ENCODE measurements at places on chromosomes 5 and 9. TPM values are rescaled to one million over a fixed set of nuclear protein-coding genes. Genes with fewer than 3 reads are reported as not detected.

- no peak for DNase-seq
Observed at GRCh38 chr9:77632652-77633051, 15.5 kb downstream of the GNA14 start.

DNA sequence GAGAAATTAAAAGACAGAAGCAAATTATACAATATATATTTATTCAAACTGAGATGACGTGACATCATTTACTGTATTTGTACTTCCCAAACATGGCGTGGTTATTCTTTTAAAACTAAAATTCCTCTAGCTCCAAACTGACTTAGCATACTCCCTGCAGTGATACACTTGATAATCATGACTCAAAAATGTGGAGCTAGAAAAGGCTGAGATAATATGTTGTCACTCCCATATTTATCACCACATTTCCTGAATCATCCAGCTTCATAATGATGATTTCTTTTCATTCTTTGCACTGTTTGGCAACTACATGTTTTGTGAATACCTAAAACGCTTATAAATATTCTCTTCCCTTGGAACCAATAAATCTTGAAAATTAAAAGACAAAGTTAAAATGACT lies 341.0 kb downstream of the EBF1 start:
- no peak for DNase-seq

DNA sequence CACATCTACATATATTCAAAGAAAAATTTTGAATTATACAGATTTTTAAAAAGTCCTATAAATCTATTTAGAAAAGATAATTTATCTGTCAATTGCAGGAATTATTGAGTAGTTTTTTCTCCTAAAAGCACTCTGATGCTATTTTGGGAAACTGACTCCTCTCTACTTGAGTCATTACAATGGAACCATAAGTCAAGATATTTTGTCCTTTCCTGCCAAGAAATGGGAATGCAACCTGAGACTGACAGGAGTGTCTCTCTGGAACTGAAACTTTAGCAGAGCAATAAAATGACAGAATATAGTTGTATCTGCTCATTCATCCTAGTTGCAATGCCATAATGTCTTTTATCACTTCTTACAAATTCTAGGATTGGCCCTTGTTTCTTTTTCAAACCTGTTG lies 48.6 kb downstream of the CARTPT start:
- DNase-seq = no peak

DNA sequence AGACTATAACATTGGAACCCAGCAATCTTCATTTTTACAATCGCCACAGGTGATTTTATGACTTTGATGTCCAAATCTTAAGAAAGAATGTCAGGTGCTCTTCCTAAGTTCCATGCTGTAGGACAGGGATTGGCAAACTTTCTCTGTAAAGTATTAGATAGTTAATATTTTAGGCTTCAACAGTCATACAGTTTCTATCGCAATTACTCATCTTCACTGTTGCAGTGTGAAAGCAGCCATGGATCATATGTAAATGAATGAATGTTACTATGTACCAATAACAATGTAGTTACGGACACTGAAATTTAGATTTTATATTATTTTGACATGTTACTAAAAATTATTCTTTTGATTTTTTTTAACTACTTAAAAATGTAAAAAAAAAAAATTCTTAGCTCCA lies 169.7 kb downstream of the DTWD2 start:
- no peak for DNase-seq

DNA sequence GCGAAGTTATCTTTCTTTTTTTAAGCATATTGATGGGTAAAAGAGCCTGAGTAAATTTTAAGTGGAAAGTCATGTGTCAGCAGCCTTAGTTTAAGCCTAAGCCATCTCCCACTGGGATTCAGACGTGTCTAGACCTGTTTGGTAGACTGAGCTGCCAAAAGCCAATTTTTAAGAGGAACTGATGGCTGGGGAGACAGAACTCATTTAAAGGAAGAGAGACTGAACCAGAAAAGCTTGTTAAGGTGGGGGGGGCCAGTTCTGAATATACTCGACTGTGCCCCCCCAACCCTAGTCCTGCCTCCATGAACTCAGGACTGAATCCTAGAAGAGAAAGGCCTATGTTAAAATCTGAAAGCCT lies 58.3 kb upstream of the PLPP1 start:
- no peak for DNase-seq

GRCh38 chr9:136171009-136171800 lies 33.7 kb downstream of the LHX3 start:
- peak; percentile 25 for DNase-seq

DNA sequence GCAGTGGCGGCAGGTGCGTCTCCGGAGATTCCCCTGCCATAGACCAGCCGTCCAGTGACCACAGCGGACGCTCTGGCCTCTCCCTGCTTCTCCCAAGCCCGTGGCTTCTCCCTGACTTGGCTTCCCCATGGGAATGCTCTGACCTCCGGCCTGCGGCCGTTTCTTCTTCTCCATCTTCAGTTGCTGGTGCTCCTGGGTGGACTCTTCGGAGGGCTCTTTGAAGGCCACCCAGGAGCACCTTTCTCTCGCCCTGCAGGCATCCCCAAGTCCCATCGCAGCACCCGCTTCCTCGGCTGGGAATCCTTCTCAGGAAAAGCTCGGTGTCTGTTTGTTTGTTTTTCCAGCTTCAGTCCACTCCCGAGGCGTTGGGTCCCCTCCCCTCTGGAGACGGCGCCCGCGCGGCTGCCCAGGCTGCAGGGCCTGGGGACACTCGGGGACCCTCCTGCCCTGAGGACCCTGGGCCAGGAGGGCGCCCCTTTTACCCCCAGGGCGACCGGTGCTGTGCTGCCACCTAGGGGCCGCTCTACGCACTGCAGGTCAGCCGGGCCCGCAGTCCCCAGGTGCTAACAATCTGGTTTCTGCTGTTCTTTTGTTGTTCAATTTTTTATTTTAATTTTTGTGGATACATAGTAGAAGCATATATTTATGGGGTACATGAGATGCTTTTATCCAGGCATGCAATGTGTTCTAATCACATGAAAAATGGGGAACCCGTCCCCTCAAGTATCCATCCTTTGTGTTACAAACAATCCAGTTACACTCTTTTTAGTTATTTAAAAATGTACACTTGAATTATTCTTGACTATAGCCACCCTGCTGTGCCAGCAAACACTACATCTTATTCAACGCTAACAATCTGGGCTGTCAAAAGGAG lies 197.9 kb upstream of the ADAMTS16 start:
- no peak for DNase-seq

DNA sequence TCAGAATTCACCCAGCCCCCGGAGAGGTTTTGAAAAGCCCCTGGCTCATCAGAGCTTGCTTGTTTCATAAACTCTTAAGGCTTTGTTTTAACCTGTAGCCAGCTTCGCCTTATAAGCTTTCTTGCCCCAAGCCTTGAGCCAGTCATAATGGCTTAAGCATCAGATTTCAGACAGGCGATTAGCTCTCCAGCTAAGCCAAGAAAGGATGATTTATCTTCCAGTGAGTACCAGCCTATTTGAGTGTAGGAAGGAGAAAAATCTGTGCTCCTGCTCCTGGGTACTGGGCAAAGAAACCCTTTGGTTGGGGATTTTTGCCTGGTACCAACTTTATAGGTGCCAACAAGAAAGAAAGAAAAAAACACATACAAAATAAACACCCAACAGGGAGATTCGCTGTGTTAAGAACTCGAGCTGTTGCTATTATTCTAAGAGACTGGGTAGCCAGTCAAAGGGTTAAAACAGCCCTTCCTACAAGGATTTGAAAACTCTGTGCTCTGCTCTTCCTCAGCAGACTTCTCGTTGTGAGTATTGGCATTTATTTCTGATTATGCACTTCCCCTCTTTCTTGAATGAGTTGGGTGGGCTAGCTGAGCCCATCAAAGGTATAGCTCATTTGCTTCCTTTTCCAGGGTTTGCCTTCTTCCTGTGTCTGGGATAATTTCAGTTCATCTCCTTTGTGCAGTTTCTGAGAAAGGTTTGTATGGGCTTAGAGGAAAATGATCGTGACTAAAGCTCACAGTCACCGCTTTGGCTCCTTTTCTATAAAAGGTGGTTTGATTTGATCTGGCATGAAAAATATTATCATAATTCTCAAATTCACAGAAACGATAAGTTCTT lies 157.2 kb upstream of the DMRT1 start:
- no peak for DNase-seq

- no peak for DNase-seq
Observed at GRCh38 chr9:71853084-71853483, 57.9 kb downstream of the ABHD17B start.

- no peak for DNase-seq
Observed at GRCh38 chr9:6880626-6881025, 122.9 kb downstream of the KDM4C start.

DNA sequence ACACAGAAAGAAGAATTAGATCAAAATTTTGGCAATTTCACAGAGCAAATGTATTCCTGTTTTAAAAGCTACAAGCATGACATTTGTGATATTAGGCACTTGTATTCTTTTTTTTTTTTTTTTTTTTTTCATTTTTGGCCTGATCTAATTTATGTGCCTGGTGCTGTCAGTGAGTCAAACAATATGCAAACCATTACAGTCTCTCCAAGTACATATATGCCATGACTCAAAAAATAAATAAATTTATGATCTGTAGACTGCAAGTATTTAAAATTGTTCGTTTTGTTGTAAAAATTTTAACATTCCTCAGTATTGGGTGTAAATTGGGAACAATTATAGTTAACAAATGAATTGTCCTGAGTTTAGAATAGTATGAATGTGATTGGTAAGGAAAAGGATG lies 51.4 kb downstream of the CDH9 start:
- no peak for DNase-seq

DNA sequence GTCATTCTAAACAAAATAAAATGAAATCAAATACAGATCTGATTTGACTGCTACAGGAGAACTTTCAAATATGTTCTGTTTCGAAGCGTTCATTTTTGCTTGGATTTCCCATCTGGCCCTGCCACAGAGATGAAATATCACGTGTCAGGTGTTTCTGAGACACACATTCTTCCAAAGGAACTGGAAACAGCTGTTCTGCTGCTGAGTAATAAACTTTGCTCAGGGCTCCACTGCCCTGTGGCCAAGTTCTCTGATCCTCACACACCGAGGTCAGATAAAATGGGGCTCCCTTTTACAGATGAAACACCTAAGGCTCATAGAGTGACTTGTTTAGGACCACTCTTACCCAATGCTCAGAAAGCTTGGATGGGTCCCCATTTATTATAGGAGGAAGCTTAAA lies 42.5 kb downstream of the FRMPD1 start:
- no peak for DNase-seq

- no peak for DNase-seq
Observed at GRCh38 chr5:53411388-53411787, 69.0 kb upstream of the FST start.

GRCh38 chr9:113979343-113980127 lies 98.6 kb downstream of the AMBP start:
- DNase-seq = no peak

GRCh38 chr5:168747987-168748777 lies 169.0 kb upstream of the PANK3 start:
- DNase-seq = no peak

DNA sequence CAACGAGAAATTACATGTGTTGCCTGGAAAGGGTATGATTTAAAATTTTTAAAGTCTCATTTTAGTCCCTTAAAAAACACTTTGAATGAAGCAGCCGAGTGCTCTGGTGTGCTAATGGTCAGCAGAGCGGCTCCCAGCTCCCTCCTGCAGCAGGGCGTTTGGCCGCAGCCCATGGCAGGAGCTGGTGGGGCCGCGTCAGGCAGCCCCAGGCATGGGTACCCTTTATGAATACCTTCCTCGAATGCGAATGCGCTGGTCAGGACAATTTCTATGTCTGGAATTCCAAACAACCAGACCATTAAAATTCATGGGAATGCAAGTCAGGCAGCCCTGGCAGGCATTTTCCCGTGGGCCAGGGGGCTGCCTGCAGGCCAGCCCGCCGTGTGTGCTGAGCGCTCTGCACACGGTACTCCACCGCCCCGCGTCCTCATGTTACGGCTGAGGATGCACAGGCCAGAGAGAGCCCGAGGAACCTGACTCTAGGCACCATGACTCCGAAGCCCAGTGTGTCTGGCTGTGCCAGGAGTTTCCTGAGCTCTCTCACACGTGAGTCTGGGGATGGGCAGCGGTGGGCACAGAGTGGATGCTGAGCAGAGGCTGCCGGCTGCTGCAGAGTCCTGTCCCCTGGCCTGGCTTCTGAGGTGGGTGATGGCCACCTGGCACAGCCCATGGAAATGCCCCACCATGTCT lies 123.7 kb downstream of the WNK2 start:
- DNase-seq = no peak

- DNase-seq = no peak
Observed at GRCh38 chr5:120108586-120109248, 355.4 kb upstream of the PRR16 start.

DNA sequence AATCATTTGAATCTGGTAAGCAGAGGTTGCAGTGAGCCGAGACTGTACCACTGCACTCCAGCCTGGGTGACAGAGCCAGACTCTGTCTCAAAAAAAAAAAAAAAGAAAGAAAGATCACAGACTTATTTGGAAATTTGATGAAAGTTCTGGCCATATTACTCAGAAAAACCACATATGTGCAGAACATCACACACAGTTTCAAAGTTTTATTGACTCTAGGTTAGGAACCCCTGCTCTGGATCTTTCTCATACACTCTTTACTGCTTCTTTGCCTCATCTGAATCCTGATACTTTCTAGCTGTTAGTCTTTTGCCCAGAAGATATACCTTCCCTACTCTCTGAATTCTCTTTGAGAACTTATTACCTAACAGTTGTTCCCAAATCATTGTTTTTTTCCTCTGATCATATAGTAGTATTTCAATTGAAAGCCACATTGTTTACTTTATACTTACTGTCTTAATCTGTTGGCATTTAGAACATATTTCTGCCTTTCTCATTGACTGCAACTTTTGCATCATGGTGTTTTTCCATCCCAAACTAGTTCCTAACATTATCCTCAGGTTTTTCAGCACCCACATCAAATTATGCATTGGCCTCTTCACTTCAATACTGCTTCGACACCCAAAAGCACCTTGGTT lies 68.7 kb downstream of the LNPEP start:
- DNase-seq = no peak

GRCh38 chr5:22649074-22649473 lies 204.1 kb downstream of the CDH12 start:
- no peak for DNase-seq

GRCh38 chr9:124820698-124821623 lies 32.3 kb upstream of the WDR38 start:
- DNase-seq = no peak

GRCh38 chr5:137888466-137888862 lies 793 bp upstream of the PKD2L2 start:
- DNase-seq = no peak

ADAMTSL1 gene
- total RNA-seq = 1.9 TPM

MELK gene
- total RNA-seq = 0.76 TPM

ZFAND5 gene
- 174 TPM for total RNA-seq

NDUFA8 gene
- 297 TPM for total RNA-seq

NDOR1 gene
- 5.9 TPM for total RNA-seq

FAXDC2 gene
- total RNA-seq = 27.6 TPM

PROB1 gene
- 49.3 TPM for total RNA-seq

SAXO1 gene
- not detected for total RNA-seq

Data from Right ventricle myocardium inferior (tissue), 1 donor.